ENCODE measurements at places on chromosomes 16 and 17.

DNA sequence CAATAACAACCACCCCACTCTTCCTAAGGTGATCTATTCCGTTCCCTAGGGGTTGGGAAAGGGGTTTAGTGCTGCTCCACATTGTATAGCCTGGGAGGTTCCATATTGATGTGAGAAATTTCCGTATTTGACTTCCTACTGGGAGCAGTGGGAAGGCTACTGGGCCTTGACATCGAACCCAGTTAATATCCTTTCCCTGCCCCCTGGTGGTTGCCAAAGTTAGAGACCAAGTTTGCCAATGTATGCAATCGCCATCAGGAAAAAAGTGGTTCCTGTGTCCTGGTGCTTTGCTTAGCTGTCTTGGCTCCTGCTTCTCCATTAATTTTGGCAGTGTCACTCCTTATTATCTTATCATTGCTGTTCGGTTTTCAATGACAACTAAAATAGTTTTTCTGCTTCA is 914.9 kb downstream of the KCNJ2 start:
- peak; percentile 27 for DNase-seq

GRCh38 chr16:20866801-20867200 is 33.4 kb downstream of the DCUN1D3 start:
- no peak for DNase-seq

DNA sequence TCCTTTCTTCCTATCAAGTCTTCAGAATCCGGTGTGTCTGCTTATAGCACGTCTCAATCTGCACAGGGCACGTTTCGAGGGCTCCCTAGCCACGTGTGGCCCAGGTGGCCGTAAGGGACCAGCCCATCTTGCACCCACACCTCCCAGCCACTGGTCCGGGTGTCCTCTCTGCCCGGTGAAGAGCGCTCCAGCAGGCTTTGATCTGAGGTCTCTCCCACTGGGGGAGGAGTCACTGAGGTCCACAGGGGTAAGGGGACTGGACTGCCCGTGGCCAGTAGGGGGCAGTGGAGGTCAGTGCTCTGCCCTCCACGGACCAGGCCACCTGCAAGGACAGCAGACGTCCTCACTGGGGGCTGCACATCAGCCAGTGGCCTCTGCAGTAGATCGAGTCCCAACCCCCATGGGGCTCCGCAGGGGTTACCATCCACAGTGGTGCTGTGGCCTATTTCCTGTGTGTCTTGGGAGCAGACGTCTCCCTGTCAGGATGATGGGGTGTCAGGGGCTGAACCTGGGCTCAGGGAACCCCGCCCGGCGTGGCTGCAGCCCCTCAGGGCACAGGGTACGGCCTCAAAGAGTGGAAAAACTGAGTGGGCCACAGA is 204.1 kb upstream of the CIBAR2 start:
- DNase-seq, result peak; percentile 80

- DNase-seq, result no peak
Measured at GRCh38 chr17:42508426-42509165, 27.4 kb upstream of the NAGLU start.

DNA sequence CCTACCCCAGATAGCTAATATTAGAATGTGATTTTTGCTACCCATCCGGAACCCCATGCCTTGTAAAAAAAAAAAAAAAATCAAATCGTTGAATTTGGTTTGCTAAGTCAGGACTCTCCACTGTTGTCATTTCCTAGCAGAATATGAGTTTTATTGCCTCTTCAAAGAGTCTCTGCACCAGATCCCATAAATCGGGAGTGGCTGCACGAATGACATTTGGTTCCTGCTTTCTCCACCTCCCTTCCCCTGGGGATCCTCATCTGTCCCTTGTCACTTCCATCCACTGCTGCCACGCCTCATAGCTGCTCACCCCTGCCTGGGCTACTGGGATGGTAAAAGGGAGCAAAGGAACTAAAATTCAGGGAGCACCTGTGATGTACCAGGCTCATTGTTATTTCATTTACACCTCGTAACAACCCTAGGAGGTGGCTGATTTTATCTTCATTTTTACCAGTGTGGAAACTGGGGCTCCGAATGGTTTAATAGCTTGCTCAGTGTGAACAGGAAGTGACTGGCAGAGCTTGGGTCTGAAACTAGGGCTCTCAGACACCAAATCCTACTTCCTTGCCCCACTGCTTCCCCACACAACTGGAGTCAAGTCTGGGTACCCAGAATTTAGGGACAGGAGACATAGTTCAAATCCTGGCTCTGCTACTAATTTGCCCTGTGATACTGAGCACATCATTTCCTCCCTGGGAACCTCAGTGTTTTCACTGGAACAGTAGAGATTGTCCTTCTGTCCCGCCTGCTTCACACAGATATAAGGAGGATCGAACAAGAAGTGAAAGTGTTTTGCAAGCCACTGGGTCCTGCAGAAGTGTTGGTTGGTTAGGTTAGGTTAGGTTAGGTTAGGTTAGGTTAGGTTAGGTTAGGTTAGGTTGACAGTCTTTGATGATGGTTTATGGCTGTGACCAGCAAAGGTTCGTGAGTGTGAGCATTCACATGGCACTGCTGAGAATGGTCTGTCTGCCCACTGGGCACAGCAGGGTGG is 585 bp upstream of the KRT36 start:
- DNase-seq, result no peak

DNA sequence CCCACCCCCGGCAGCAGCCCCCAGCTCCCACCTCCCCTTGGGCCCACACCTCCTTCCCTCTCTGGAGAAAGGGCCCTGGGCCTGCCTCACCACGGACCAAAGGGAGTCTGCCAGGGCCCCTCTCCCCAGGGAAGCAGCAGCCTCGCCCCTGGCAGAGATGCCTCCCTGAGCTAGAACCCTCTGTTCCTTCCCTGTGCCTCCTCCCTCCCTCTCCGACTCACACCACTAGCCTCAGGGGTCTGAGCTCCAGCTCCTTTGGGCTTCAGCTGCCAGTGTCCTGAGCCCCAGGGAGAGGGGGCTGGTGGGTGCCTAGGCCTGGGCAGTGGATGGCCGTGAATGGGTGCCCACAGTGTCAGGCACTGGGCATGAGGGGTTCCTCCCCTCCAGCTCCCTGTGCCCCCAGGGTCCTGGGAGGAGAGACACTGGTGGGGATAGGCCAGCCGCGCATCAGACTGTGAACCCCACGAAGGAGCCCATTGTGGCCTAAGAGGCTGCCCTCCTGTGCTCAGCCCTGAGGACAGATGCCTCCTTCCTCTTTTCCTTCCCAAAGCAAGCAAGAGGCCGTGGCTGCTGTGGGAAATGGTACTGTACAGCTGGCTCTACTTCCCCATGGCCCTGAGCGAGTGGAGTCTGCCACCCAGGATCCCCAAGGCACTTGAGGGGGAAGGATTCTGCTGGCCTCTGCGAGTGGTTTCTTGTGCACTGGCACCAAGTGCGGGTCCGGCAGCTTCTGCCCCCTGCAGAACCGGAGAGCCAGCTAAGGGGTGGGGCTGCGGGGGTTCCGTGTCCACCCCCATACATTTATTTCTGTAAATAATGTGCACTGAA is 20.7 kb downstream of the MMP15 start:
- DNase-seq, result no peak

- DNase-seq, result peak; percentile 73
Measured at GRCh38 chr17:7932949-7933348, 943 bp downstream of the CNTROB start.

DNA sequence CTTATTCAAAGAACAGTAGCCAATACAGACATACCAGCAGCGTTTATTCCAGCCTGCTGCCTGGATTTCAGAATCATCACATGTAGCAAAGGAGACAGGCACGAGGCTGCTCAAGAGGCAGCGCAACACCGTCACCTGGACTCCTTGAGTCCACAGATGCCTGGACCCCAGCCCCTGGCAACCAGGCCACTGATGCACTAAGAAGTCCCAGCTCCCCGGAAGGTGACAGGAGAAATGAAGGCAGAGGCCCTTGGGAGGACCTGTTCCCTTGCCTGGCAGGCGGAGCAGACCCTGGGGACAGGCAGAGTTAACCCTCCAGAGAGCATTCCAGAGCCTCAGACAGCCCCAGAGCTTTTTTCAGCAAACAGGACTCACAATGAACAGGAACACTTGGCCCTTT is 16.5 kb downstream of the SMIM5 start:
- DNase-seq, result no peak

DNA sequence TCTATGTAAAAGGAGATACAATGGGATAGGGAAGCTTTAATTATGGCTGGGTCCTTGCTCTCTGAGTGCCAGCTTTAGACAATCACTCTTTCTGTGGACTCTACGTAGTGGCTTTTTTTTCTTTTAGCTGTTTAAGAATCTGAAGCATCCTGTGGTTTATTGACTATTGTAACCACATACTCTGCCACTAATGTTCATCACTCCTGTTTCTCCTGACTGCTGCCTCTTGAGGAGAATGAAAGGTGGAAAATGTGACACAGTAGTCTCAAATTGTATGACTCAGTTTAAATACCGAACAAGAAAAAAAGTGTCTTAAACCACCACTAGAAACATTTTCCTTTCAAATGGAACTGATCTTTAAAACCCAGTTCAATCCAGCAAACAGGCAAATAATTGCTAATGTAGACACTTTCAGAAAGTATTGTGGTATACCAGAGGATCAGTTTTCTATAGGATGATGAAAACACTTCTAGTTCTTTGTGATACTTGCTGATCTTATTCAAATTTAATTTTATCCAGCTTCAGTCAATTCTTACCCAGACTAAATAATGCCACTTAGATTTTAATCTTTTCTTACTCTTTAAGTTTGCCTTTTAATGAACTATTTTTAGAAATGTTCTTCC is 302.7 kb upstream of the PMFBP1 start:
- peak; percentile 61 for DNase-seq

GRCh38 chr16:4087099-4087885 is 28.9 kb downstream of the ADCY9 start:
- no peak for DNase-seq

DNA sequence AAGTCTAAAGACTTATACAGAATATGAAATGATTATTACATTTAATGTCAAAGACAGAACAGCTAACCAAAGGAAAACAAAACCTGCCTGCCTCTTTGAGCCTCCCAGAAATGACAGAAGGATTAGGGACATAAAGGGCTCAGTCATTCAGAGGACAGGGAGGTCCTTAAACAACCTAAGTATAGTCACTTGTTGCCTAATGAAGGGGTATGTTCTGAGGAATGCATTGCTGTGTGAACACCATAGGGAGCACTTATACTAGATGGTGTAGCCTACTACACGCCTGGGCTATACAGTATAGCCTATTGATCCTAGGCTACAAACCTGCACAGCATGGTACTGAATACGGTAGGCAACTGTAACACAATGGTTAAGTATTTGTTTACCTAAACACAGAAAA is 106.4 kb downstream of the PARN start:
- no peak for DNase-seq

- DNase-seq, result peak; percentile 53
Measured at GRCh38 chr17:63039899-63040602, 74.0 kb downstream of the TANC2 start.

GRCh38 chr16:4811242-4811641 is 8.8 kb upstream of the ROGDI start:
- no peak for DNase-seq

DNA sequence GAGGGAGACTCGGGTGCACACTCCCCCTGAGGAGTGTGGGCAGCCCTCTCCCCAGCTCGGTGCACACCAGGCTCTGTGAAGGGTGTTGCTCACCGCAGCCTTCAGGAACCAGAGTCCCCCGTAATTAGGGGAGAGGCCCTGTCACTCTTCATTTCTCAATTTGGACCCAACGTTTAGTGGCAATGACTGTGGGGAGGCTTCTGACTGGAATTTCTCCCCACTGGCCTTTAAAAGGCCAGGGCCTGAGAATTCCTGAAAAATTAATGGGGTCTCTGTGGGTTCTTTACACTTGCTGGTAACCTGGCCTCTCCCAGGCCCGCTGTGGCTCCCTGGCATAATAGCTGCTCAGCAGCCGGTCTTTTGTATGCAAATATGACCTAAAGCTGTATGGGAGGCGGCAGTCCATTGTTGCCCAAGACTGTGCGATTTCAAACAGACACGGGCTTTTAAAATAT is 209.7 kb downstream of the MSI2 start:
- no peak for DNase-seq

- DNase-seq, result no peak
Measured at GRCh38 chr16:84295203-84295860, 654 bp downstream of the WFDC1 start.

DNA sequence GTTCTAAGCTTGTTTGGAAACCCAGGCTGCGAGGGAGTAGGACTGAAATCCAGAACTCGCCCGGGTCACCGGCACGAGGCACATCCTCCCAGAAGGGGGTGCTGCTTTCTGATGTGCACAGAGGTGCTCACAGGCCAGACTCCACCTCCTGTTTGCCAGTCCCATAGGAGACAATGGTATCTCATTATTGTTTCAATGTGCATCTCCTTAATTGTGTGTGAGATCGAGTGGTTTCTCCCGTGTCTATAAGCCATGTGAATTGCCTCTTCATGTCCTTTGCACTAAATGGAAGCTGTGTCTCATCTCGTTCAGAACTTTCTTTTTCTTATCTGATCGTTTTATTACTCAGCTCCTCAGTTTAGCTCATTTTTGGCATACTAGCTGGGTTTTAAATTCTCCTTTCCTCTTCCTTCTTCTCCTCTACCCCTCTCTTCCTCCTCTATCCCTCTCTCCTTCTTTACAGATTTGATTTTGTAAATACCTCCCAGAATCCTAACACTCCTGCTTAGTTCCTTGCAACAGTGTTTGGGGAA is 32.1 kb upstream of the PRKCB start:
- DNase-seq, result peak; percentile 60

GRCh38 chr16:85879975-85880831 is 18.8 kb upstream of the IRF8 start:
- no peak for DNase-seq

GRCh38 chr16:88634141-88634993 is 4.0 kb upstream of the IL17C start:
- peak; percentile 80 for DNase-seq

DNA sequence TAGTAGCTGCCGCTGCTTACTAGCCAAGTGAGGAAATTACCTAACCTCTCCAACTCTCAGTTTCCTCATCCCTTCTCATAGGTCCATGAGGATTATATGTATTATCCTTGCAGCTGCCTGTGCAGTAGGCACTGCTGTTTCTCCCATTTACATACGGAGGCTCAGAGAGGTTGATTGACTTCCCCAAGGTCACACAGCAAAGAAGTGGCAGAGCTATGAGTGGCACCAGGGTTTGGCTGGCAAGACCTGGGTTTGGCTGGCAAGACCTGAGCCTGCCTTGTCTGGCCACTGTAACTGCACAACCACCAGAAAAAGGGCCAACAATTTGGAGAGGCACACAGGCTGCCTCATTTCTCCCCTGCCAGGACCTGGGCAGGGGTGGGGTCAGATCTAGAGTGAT is 2.5 kb upstream of the NDRG4 start:
- no peak for DNase-seq
